ENCODE measurements at places on chromosomes 13 and 19.

- no peak for DNase-seq
Observed at GRCh38 chr19:15025217-15025616, 24.1 kb upstream of the CASP14 start.

DNA sequence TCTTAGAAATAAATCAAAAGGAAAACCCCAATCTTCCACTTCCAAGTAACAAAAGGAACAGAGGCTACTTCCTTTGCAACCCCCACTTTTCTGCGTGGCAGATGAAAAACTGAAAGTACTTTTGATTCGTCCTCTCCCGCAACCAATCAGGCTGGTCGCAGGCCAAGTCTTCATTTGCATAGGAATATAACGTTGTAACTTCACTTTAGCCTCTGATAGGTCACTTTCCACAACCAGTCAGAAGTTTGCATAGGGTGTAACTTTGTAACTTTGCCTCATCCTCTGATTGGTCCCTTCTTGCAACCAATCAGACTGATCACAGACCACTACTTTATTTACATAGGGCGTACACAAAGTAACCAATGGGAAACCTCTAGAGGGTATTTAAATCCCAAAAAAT is 37.2 kb downstream of the TGDS start:
- DNase-seq = no peak

DNA sequence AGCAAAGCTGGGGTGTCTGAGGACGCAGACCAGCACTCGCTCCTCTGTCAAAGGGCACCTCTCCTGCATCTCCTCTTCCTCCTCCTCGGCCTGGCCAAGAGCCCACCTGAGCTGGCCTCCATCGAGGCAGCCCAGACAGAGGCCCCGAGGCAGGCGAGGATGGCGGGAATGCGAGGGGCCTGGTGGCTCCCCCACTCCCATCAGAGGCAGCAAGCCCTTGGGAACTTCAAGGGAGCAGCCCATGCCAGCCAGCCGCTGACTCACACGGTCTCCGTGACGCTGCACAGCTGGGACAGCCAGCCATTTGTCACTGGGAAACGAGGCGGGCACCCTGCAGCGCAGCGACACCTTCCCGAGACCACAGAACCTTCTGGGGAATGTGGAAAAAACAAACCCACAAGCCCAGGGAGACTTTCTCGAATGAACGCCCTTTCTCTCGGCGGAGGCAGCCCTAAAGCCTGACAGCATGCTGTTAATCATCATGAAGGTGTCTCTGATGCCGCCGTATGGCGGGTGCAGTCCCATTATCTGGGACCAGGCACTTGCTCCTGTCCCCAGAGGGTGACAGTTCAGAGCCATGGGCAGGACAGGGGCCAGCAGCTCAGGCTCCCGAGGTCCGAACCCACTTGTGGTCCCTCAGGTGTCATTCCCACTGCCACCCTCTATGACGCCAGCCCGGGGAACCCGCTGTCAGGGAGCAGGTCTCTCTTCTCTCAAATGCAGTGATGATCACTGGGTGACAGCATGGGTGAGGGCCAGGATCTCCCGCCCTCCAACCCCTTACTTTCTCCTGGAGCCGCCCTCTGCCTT is 53.0 kb downstream of the PEPD start:
- peak; percentile 35 for DNase-seq

DNA sequence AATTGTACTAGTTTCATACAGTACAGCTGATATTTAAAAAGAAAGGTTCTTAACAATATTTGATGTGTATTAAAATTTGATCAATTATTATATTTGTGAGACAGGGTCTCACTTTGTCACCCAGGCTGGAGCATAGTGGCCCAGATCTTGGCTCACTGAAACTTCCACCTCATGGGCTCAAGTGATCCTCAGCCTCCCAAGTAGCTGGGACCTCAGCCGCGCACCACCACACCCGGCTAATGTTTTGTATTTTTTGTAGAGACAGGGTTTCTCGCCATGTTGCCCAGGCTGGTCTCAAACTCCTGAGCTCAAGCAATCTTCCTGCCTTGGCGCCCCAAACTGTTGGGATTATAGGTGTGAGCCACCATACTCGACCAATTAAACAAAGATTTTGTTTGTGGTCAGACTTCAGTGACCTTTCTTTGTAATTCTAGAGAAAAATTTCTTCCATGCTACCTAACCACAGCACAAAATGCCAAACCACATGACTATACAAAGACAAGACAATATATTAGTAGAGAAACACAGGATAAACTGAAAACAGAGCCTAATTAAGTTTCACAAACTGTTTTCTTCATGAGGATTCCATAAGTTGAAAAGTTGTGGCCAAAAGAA is 59.6 kb downstream of the RBM26 start:
- no peak for DNase-seq

DNA sequence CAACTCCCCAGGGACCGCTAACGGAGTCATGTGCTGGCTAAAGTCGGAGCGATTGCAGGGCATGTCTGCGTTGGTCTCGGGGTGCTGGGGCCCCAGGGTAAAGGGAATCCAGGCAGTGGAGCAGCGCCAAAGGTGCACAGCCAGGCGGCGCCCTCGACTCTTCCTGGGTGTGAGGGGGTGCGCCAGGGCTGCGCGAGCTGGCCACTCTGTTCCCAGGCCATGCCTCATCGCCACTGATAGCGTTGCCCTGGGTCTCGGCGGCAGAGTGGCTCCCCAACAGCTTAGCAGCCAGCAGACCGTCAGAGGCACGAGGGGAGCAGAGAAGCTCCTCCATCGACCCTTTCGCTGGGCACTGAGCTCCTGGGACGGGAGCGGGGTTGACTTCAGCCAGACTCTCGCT is 152.7 kb downstream of the B3GLCT start:
- no peak for DNase-seq

- DNase-seq = no peak
Observed at GRCh38 chr19:277581-278165, 13.5 kb downstream of the PLPP2 start.

- peak; percentile 5 for DNase-seq
Observed at GRCh38 chr13:113528813-113529180, 38.3 kb upstream of the DCUN1D2 start.

DNA sequence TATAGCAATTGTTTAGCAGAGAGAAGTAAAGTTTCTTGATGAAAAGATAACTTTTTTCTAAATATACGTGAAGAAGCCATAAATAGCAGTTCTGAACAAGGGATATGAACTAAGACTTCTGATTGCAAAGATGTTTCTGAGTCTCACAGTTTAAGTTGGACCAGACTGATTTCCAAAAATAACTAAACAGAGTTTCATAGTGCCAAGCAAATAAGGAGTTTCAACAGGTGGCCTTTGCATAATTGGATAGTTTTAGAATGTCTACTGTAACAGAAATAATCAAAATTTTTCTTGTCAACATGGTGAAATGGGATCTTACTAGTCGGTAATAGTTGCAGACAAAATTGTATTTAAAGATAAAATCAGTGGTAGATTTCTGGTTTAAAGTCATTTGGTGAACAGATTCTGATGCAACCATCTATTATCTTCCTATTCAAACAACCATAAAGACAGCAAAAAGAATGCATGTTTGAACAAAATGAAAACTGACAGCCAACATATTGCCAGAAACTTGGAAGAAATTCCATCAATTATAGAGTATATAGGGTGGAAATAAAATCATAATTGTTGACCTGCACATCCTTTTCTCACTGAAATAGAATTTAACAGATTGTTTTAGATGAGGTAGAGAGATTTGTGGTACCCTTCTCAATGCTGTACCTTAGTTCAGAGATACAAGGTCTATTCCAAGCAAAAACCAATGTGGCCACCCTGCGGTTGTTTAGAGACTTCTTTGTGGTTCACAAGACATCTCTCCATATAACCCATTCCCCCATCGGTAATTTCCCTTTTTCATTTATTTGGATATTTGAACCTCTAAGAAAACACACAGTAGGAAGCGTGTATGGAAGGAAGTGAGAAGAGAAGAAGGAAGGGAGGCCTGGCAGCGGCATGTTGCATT is 275.3 kb downstream of the COG6 start:
- DNase-seq = no peak

- no peak for DNase-seq
Observed at GRCh38 chr13:102777736-102778135, 4.2 kb upstream of the TEX30 start.

- no peak for DNase-seq
Observed at GRCh38 chr13:100714478-100714877, 39.9 kb upstream of the TMTC4 start.

DNA sequence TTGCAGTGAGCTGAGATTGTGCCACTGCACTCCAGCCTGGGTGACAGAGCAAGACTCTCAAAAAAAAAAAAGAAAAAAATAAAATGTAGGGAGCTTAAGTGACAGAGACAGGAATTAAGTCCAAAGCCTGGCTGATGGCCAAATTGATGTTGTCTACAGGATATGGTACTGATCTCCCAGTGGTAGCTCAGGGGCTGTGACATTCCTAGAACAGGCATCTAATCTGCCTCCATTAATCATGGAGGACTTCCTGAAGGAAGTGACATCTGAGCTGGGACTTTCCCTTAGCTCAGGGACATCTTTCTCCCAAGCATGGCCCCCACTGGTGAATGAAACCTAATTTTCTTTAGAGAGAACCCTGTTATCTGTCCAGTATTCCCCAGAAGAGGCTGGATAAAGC is 11.4 kb upstream of the EDDM13 start:
- DNase-seq = no peak

Measured in breast epithelium (tissue), 4 donors.